B cell (primary cell): ENCODE measurements at places on chromosomes 7 and 10. TPM values are rescaled to one million over a fixed set of nuclear protein-coding genes. Genes with fewer than 3 reads are reported as not detected.

CDH23 gene
- total RNA-seq: 0.37 and 0.39 TPM in 2 replicates

ARHGAP19 gene
- 21.7 and 22.5 TPM in 2 replicates for total RNA-seq

LRRD1 gene
- total RNA-seq: 0.15 and 0.17 TPM in 2 replicates

- DNase-seq: no peak
Observed at GRCh38 chr10:86793696-86794095, 37.3 kb downstream of the BMPR1A start.

DNA sequence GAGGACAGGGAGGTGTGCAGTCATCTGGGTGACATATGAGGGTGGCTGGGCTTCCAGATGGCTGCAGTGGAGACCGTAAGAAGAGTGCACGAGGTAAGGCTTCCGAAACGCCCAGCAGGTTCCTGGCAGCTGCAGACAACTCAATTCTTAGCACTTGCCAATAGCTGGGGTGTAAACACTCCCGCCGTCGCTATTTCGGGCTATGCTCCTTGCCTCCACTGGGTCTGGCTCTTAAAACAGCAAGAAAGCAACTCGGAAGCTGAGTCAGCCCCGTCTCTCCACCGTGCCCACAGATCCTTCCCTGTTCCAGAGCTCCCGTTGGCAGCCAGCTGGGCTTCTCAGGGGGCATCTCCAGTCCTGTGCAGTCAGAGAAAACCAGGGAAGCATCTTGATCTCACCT lies 6.1 kb upstream of the PDGFA start:
- no peak for DNase-seq

CALHM1 gene
- total RNA-seq: 0.34 and 0.41 TPM in 2 replicates

ATG9B gene
- total RNA-seq: 4.2 and 5.1 TPM in 2 replicates

DNA sequence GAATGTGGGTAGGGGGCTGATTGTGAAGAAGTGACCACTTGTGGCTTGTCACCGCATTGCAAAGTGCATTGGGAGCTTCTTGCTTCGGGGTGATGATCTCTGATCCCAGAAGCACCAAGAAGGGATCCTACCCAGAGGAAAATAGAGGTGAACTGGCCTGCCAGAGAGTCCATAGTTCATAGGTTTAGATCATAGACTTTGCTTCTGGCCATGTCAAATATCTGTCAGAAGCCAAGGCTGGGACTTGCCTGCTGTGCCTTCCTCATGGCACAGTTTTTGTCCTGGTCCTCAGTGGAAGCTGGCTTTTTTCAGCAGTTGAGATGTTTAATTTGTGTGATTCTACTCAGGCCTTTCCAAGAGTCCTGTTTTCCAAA lies 1.1 kb downstream of the ZSWIM8 start:
- no peak for DNase-seq

CALML3 gene
- not detected in 2 replicates for total RNA-seq

FMC1 gene
- 5.3 and 12.1 TPM in 2 replicates for total RNA-seq

DNA sequence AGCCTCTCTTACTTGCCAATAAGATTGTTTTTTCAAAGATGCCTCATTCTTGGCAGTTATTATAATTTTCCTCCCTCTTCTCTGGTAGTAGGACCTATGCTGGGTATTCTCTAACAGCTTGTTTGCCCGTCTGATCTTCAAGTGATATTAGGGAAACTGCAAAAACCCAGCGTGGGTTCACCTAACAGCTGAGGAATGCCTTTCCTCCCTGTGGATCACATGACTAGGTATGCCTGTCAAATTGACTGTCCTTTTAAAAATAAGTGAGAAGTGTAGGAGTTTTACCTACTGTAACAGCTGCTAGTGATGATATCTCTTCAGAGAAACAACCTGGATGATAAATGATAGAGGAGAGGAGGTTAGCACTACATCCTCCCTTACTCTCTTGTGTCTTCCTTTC lies 22.0 kb downstream of the HECTD2 start:
- DNase-seq: no peak

DNA sequence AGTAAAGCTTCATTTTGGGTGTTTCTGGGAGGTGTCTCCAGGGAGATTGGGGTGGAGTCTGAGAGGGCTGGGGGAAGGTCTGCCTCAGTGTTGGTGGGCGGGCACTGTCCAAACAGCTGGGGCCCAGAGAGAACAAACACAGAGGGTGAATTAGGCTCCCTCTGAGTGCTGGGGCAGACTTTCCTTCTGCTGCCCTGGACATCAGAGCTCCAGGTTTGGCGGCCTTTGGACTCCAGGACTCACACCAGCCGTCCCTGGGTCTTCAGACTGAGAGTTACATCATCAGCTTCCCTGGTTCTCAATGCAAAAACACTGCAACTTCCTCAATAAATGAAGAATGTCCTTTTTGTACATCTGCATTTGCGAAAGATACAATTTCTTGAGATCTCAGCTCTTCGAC lies 427.4 kb downstream of the PTPRN2 start:
- DNase-seq: no peak

GRCh38 chr10:21692916-21693315 lies 158.9 kb downstream of the MLLT10 start:
- DNase-seq: no peak

ADCYAP1R1 gene
- total RNA-seq: not detected in 2 replicates

CD36 gene
- total RNA-seq: 0.37 and 1.3 TPM in 2 replicates

NPSR1 gene
- total RNA-seq: not detected in 2 replicates

ATE1 gene
- 32.0 and 40.3 TPM in 2 replicates for total RNA-seq

DNA sequence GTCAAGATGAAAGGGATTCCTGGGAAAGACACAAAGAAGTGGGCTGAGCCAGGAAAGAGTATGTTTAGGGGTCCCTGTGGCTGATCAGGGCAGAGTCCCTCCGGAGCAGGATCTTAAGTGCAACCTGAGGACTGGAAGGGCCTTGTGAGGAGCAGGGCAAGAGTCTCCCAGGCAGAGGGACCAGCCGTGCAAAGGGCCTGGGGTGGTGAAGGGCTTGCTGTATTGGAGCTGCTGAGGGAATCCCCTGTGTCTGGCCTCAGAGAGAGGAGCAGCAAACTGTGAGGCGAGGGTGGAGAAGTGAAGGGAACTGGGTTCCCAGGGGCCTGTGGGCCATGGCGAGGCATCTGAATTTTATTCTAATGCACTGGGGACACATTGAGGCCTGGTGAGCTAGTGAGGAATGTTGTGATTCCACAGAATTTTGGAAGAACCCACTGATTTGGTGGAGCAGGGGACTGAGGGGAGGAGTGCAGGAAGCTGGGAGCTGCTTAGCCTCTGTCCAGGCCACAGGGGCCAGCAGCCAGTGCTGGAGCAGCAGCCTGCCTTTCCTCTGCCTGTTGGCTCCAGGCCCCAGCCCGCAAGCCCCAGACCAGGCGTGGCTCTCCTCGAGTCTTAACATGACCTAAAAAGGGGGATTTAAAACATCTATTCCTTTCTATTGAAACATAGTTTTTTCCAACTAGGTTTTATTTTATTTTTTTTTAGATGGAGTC lies 138.4 kb upstream of the IGFBP3 start:
- no peak for DNase-seq

DNA sequence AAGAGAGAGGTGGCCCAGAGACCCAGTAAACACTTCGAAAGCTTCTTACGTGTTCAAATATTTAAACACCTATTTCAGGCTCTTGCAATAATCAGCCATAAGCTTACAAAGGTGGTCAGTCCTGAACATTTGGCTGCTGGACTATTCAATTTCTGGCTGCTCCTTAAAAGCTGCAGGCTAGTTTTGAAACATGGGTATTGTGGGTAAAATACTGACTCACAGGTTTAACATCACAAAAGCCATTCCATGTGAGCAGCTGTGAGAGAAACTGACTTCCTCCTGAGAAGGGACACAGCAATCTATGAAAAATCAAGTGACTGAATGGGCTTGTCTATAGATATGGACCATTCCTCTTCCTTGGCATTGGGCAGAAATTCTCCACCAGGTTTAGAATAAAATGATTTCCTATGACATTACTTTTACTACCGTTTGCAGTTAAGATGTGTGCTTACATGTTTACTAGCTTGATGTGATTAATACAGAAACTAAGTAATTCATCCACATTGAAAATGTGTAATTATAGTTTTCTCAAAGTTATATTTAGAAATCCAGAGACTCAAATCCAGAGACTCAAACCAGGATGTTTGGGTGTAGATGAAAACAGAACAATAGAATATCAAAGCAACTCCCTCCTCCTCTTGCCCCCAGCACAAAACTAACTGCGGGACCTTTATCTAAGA lies 252.3 kb downstream of the GATA3 start:
- no peak for DNase-seq
